Astrocyte (in vitro differentiated cells and primary cell): ENCODE measurements at places on chromosomes 11 and 22. TPM values are rescaled to one million over a fixed set of nuclear protein-coding genes. Genes with fewer than 3 reads are reported as not detected.

The PRRG4 gene
- total RNA-seq: 0.14 and 0.45 TPM in 2 replicates

The C11orf86 gene
- not detected in 2 replicates for total RNA-seq

The PKDREJ gene
- not detected in 2 replicates for total RNA-seq

The APOL5 gene
- total RNA-seq: not detected in 2 replicates

The NXPE1 gene
- total RNA-seq: not detected in 2 replicates

The PDE3B gene
- total RNA-seq: 2.1 and 2.9 TPM in 2 replicates

The DTX4 gene
- 16.1 and 19.5 TPM in 2 replicates for total RNA-seq

The OR51A4 gene
- not detected in 2 replicates for total RNA-seq

The EMID1 gene
- 0.34 and 0.72 TPM in 2 replicates for total RNA-seq

The C22orf42 gene
- total RNA-seq: not detected in 2 replicates

The SCN3B gene
- total RNA-seq: 1.9 and 2.3 TPM in 2 replicates

The RIC8A gene
- total RNA-seq: 157 TPM in 2 replicates

The CASP1 gene
- total RNA-seq: 1.6 and 1.9 TPM in 2 replicates

The MUC5AC gene
- not detected in 2 replicates for total RNA-seq

The SYT7 gene
- 3.7 and 3.8 TPM in 2 replicates for total RNA-seq

The CTSW gene
- total RNA-seq: not detected in 2 replicates

The OTOG gene
- not detected in 2 replicates for total RNA-seq

The BDNF gene
- 24.4 and 27.2 TPM in 2 replicates for total RNA-seq

The SHISAL1 gene
- 0.26 and 0.36 TPM in 2 replicates for total RNA-seq

The OR52E4 gene
- total RNA-seq: not detected in 2 replicates

The ACCSL gene
- total RNA-seq: not detected in 2 replicates

The CEP126 gene
- 2.1 TPM in 2 replicates for total RNA-seq

The GLB1L3 gene
- total RNA-seq: 0.20 and 0.22 TPM in 2 replicates
